Small intestine (tissue), 16 donors: ENCODE measurements at places on chromosomes 13 and 19. TPM values are rescaled to one million over a fixed set of nuclear protein-coding genes. Genes with fewer than 3 reads are reported as not detected.

ADM5 gene
- polyA plus RNA-seq: 2.7 TPM

CEACAM6 gene
- 45.8 TPM for polyA plus RNA-seq

LRRC4B gene
- not detected for polyA plus RNA-seq

PCDH9 gene
- 0.72 TPM for polyA plus RNA-seq

CEACAM16 gene
- not detected for polyA plus RNA-seq

LRRC25 gene
- polyA plus RNA-seq: 0.89 TPM

ZNF429 gene
- polyA plus RNA-seq: 6.3 TPM

FGF22 gene
- polyA plus RNA-seq: not detected

CEACAM20 gene
- 0.19 TPM for polyA plus RNA-seq

MAMSTR gene
- 7.7 TPM for polyA plus RNA-seq

BRME1 gene
- polyA plus RNA-seq: 67.1 TPM

ZNF43 gene
- 19.3 TPM for polyA plus RNA-seq

MAP4K1 gene
- 4.0 TPM for polyA plus RNA-seq

UQCR11 gene
- polyA plus RNA-seq: 164 TPM

ZNF77 gene
- polyA plus RNA-seq: 7.8 TPM

C3 gene
- 16.1 TPM for polyA plus RNA-seq

C13orf42 gene
- not detected for polyA plus RNA-seq

AZU1 gene
- 0.22 TPM for polyA plus RNA-seq

RYR1 gene
- polyA plus RNA-seq: not detected

SEMA6B gene
- polyA plus RNA-seq: 2.9 TPM

CEACAM19 gene
- polyA plus RNA-seq: 17.4 TPM

PROZ gene
- polyA plus RNA-seq: not detected

GIPR gene
- 0.87 TPM for polyA plus RNA-seq

FFAR3 gene
- 1.0 TPM for polyA plus RNA-seq

IL17D gene
- polyA plus RNA-seq: 1.8 TPM

ZGLP1 gene
- polyA plus RNA-seq: 6.4 TPM

RNF17 gene
- 0.12 TPM for polyA plus RNA-seq

TRAPPC5 gene
- polyA plus RNA-seq: 166 TPM

DACH1 gene
- polyA plus RNA-seq: 2.2 TPM

HOMER3 gene
- polyA plus RNA-seq: 1.6 TPM

HTR2A gene
- not detected for polyA plus RNA-seq

SIGLEC12 gene
- polyA plus RNA-seq: not detected

C19orf44 gene
- 3.7 TPM for polyA plus RNA-seq

GARIN5A gene
- polyA plus RNA-seq: 0.89 TPM

OR7C1 gene
- not detected for polyA plus RNA-seq

GIPC3 gene
- polyA plus RNA-seq: 1.1 TPM

SERTM1 gene
- 0.01 TPM for polyA plus RNA-seq

RAB20 gene
- polyA plus RNA-seq: 39.1 TPM

ZNF844 gene
- 3.0 TPM for polyA plus RNA-seq

MYO16 gene
- polyA plus RNA-seq: 0.21 TPM

ZNF99 gene
- not detected for polyA plus RNA-seq

COX7A1 gene
- polyA plus RNA-seq: 15.6 TPM

RNF225 gene
- not detected for polyA plus RNA-seq

SWSAP1 gene
- polyA plus RNA-seq: 3.0 TPM

TRPM4 gene
- 298 TPM for polyA plus RNA-seq

CHAF1A gene
- polyA plus RNA-seq: 4.0 TPM

RDH8 gene
- not detected for polyA plus RNA-seq

IRF3 gene
- 255 TPM for polyA plus RNA-seq

ONECUT3 gene
- polyA plus RNA-seq: under 0.01 TPM

ADPRHL1 gene
- 3.4 TPM for polyA plus RNA-seq

PINLYP gene
- polyA plus RNA-seq: 5.1 TPM

STOML3 gene
- polyA plus RNA-seq: not detected

CEBPA gene
- 203 TPM for polyA plus RNA-seq

GPR183 gene
- polyA plus RNA-seq: not detected

PRTN3 gene
- 0.41 TPM for polyA plus RNA-seq

ATP4B gene
- not detected for polyA plus RNA-seq

SBK3 gene
- polyA plus RNA-seq: not detected

IGSF23 gene
- polyA plus RNA-seq: 23.8 TPM

HIPK4 gene
- polyA plus RNA-seq: not detected
